ENCODE measurements at places on chromosomes 2 and 18.

DNA sequence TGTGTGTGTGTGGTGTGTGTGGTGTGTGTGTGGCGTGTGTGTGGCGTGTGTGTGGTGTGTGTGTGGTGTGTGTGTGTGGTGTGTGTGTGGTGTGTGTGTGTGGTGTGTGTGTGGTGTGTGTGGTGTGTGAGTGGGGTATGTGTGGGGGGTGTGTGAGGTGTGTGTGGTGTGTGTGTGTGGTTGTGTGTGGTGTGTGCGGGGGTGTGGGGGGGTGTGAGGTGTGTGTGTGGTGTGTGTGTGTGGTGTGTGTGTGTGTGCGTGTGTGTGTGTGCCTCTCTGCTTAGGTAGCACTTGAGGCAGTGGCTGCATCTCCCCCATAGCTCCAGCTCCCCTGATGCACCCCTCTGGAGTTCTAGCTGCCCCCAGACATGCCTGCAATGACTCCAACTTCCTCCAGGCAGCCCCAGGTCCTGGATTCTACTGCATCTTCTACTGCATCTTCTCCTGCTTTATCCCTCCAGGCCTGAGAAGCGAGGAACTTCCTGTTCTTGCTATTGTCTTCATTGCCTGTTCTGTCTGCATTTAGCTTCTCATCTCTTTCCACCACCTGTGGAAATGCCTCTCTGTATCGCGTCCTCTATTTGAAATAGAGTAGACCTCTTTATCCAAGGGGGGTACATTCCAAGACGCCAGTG lies 22.2 kb upstream of the MLPH start:
- DNase-seq = no peak

DNA sequence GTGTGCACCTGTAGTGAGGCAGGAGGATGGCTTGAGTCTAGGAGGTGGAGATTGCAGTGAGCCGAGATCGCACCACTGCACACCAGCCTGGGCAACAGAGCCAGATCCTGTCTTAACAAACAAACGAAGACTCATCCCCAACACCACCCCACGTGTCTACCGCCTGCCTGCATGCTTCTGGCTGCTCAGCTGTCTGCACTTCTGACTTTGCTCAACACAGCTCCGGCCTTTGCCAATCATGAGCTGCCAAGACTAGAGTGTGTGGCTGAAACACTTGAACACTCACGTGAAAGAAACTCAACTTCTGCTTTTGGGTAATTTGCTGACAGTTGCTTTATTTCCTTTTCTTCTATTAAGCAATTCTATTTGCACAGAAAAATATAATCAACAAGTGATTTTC lies 32.1 kb upstream of the SP3 start:
- DNase-seq = peak; percentile 48

- DNase-seq = no peak
These were observed 8.6 kb downstream of the AGFG1 start for GRCh38 chr2:227480528-227480927.

DNA sequence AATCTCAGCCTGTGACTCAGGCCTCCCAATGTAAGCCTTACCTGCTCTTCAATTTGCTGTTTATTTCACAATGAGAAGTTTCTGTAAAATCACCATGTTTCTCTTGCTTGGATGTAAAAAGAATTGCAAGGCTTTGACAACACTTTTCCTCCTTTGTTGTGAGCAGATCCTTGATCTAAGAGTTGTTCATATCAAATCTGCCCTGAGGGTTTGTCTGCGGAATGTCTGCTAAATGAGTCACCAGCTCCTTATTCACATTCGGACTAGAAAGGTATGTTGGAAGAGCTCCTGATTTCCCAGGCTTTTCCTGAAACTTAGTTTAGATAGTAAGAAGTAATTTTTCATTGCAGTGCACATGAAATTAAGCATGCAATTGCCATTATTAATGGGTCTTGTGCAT lies 268.2 kb upstream of the TCF4 start:
- DNase-seq = no peak

DNA sequence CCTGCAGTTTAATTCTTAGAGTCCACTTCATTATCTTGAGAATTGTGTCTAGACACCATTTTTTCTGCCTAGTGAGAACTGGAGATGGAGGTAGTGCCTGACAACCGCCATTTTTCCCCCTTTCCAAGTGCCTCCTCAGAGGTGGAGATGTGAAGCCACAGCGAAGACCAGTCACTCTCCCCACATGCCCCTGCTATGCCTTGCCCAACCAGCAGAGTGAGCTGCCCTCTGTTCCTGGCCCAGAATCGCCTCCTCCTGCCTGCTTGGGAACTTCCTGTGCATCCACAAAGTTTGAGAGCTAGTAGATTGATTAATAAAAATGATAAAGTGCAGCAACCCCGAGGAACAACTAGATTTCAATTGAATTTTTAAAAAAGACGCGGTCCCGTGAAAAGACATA lies 123.3 kb downstream of the CLIP4 start:
- DNase-seq = no peak

- no peak for DNase-seq
These were observed 385.4 kb upstream of the CDH7 start for GRCh38 chr18:65365245-65365980.

DNA sequence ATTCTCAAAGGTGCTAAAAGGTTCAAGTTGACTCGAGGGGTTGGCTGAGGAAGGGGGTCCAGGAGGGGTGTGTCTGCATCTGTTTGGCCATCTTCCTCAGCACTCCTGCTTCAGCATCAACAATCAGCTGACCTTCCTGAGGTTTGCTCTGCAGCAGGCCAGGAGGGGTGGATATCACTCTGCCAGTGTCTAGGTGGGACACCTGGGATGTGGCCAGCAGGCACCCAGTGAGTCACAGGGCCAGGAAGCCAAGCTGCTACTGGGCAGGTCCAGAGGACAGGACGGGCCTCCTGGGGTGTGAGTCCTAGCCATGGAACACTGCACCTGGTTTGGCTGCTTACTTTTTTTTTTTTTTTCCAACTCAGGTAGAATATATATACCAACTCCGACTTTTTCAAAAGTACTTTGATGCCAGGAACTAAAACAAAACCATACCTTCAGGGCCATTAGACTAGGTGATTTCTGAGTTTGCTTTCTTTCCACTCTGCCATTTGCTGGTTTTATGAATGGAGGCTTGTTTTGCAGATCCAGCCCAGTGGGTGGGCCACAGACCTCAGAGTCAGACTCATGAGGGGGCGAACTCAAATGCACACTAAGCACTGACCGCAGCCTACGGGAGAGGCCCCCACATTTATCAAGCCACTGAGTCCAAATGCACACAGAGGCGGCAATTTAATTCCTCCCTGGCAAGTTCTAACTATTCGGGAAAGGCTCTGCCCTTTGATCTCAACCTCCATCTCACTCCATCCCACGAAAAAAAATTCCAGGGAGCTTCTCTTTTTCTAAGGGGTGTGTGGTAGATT lies 76.0 kb downstream of the UXS1 start:
- no peak for DNase-seq

- DNase-seq = no peak
These were observed 71.7 kb downstream of the DNMT3A start for GRCh38 chr2:25270061-25270460.

DNA sequence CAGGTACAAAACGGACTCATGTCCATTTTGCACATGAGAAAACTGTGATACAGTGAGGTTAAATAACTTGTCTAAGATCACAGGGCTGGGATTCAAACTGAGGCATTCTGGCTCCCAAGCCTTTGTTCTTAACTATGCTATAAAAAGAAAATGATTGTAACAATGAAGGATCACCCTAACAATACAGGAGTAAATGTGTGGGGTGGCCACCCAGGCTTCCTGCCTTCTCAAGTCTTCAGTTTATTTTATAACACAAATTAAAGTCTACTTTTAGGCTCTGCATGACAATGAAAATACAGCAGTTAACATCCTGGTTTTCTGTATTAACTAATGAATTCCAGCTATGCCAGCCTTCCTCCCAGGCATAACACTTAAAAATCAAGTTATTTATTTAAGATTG lies 7.6 kb downstream of the WDFY1 start:
- DNase-seq = no peak

DNA sequence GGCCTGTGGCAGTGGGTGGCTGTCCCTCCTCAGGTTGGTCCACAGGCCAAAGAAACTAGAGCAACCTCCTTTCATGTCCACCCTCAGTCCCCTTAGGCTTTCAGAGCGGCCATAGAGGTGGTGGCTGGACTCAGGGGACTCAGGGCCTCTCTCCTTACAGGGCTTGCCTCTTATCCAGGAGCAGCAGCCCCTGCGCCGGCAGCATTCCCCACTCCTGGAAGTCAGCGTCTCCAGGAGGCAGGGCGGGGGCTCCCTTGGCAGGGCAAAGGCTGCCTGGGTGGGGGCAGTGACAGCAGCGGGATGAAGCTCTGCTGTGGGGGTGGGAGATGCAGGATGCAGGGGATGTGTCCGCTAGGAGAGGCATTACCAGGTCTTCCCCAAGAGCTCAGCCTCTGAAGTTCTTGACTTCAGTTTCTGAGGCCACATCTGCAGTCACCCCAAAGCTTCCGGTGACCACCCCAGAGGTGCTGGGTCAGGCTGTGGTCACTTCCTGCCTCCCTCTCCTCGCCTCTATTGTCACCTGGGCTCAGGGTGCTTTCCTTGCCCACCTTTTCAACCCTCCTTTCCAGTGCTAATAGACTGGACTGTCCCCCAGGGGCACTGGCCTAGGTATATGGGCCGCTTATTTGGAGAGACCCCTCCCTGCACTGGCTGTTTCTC lies 8.6 kb upstream of the GPR55 start:
- DNase-seq = no peak

GRCh38 chr2:110101280-110101844 lies 14.3 kb downstream of the MALL start:
- peak; percentile 97 for DNase-seq

GRCh38 chr18:2920546-2921343 lies 73.9 kb downstream of the EMILIN2 start:
- no peak for DNase-seq

DNA sequence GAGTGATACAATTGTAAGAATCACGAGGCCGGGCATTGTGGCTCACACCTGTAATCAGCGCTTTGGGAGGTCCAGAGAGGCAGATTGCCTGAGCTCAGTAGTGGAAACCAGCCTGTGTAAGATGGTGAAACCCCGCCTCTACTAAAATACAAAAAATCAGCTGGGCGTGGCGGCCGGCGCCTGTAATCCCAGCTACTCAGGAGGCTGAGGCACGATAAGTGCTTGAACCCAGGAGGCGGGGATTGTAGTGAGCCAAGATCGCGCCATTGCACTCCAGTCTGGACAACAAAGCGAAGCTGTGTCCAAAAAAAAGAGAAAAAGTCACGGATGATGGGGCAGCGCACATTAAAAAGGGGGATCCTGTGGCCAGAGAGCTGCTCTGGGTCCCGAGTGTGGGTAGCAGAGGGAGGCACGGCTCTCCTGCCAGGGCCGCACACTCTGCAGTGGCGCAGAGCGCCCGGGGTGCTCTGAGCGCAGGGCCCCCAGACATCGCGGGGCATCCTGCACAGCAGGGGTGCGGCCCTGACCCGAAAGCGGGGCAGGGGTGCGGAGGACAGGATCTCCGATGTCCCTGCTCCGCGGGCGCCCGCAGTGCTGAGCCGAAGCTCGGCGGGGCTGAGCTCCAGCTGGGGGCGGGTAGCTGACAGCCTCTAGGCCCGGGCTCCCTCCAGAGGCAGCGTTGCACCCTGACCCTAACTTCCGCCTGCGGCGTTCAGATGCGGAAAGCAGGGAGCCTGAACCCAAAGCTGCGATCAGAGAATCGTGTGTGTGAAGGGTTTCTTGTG lies 30.4 kb upstream of the RAB6D start:
- no peak for DNase-seq

DNA sequence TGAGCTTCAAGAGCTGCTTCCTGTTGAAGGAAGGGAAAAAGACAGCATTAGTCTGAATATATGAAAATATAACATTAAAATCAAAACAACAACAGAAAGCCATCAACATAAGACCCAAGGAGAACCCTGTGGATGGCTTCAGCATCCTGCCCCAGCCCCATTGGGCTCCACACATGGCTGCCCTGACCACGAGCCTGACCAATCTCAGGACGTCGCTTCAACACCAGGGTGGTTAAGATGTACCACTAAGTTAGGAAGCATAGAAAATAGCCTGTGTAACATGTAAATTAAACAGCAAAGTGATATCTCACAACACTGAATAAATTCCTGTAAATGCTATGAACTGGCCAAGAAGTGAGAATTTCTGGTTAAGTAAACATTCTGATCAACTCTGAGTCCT lies 77.2 kb upstream of the CD226 start:
- no peak for DNase-seq

- no peak for DNase-seq
These were observed 175.7 kb downstream of the ETAA1 start for GRCh38 chr2:67572721-67573435.

DNA sequence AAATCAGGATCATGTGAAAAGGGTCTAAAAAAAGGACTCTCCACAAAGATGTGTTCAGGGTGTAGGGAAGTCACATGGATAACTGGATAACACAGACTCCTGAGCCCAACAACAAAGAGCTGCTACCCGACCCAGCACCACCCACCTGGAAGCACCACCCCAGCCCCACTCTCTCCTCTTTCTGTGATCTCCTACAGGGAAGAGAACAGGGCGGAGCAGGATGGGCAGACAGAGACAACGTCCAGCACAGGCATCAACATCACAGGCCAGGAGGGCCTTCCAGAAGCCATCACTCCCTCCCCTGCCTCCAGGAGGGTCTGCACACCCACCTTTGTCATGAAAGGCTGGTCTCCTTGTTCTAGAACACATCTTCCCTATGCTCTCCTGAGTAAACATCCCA lies 1.3 kb upstream of the CIB4 start:
- no peak for DNase-seq

DNA sequence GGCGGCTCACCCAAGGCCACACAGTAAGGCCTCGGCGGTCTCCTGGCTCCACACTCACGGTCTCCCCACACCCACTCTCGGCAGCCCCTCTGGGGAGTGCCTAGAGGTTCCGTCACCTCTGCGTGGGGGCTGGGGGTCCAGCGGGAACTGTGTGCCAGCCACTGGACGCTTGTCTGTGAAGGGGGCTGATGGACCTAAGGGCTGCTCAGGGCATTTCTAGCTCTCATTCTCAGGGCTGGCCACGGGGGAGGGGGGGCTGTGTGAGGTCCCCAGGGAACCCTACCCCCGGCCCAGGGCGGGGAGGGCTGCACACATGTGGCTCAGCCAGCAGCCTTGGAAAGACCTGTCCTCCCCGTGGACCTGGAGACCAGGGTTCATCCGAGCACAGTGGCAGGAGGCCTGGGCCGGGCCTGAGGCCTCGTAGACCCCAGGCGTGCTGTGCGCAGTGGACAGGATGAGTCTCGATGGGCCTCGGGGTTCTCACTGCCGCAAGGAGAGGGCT lies 27.1 kb upstream of the ODC1 start:
- DNase-seq = no peak

DNA sequence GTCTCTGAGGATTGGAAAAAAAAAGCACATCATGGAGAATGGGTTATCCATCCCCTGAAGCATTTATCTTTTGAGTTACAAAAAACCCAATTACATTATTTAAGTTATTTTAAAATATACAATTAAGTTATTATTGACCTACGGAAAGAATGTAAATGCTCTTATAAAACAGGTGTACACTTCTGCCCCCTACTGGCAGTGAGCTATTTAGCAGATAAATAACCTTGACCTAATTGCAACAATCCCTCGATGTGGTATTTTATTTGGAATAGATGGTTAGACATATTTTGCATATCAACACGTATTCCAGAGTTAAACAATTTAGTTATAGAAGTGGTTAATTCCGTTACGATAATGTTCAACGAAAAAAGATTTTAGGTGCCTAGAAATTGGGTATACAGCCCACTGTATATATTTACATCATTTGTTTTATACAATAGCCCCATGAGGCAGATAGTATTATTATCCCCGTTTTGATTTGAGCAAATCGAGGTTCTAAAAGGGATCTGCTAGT lies 9.1 kb upstream of the DAW1 start:
- peak; percentile 22 for DNase-seq

Data from NCI-H2029 (cell line).